ENCODE measurements at places on chromosomes 16 and 17.

- DNase-seq, result no peak
Observed at GRCh38 chr16:88781140-88782077, 3.6 kb downstream of the PIEZO1 start.

- no peak for DNase-seq
Observed at GRCh38 chr16:54442864-54443263, 156.3 kb upstream of the IRX3 start.

DNA sequence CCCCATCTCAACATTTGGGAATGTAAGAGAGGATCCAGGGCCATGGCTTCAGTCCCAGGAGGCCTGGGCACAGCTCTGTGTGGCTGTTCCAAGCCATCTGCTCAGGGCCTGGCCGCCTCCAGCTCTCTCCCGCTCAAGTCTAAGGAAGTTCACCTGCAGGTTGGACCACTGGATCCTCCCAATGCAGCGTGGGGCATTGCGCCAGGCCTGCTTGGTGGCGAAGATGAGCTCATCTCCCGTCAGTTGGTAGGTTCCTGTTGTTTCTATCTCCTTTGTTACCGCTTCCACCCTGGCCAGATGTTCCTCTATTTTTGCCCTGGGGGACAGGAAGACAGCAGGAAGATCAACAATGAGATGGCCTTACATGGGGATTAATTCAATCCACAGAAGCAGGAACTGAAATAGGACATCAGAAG is 17.5 kb downstream of the NOS2 start:
- DNase-seq, result no peak

DNA sequence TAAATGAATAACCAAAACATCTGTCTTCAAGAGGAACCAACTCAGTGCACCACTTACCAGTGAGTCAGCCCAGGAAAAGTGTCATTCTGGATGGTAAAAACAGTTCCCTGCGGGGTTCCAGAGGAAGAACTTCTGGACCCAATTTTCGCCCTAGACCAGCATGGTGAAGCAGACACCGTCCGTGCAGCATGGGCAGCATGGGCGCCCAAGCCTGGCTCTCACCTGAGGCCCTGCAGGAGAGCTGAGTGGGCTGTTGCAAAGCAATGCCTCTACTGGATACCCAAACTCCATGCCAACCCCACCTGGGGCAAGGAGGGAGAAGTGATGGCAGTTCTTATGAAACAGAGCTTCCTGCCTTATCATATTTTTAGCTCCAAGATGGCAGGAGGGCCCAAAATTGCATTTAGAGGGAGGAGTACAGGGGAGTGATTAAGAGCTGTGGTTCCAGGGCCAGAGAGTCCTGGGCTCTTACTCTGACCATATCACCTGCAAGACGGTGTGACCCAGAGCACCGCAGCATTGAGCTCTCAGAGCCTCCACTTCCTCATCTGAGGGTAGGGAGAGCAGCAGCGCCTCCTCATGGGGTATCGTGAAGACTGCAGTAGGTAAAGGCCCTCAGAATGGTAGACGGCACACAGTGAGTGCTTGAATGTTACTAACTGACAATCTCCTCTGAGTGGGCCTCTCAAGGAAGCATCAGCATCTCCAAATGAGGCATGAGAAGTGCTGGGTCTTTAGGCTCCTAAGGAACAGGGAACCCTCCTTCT is 16.6 kb upstream of the INPP5K start:
- no peak for DNase-seq

DNA sequence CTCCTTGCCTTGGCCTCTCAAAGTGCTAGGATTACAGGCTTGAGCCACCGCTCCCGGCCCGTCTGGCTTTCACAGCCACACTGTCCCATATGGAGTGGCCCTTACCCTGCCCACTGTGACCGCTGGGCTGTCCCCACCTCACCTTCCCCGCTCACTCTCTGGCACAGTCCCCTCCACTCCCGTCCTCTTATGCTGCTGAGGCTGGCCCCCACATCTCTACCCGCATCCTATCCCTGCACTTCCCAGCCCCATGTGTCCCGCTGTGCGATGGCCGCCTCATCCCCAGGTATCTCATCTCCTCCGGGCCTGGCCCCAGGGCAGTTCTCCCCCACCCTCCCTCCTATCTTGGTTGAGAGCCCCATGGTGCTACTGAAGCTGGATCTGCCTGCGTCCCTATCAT is 93.2 kb downstream of the PGS1 start:
- no peak for DNase-seq

DNA sequence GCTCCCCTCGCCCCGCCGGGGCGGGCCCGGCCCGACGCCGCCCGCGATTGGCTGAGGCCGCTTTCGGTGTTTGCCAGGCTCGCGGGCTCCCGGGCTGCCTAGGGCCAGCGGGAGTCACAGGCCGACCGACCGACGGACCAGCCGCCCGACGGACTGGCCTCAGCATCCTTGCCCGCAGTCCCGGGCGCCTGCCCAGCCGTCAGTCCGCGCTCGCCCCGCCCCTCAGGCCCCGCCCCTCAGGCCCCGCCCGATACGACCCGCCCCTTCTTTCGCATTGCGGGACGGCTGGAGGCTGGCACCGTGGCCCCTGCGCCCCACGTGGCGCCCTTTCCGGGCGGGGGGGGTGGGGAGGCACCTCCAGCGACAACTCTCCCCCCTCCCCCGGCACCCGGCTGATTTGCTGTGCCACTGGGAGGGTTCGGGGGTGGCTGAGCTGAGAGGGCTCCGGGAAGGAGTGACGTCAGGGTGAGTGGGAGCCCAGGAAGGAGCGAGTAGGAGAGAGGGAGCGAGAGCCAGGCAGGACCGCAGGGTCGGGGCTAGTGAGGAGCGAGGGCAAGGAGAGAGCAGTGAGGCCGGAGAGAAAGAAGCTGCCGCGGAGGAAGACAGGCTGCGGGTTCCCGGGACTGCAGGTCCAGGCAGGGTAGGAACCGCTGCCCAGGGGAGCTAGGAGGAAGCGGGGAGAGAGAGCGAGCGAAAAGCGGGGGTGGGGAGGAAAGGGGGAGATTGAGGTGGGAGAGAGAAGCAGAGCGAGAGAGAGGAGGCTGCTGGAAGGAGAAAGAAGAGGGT is at the start of gene ASPHD1:
TSS of gene ASPHD1 (plus strand) at position 387 of the 786 bp plus-strand sequence. CDS start 484 bp downstream, outside the sequence.
- peak; percentile 86 for DNase-seq

GRCh38 chr17:787641-788221 is 5.6 kb downstream of the MRM3 start:
- no peak for DNase-seq

DNA sequence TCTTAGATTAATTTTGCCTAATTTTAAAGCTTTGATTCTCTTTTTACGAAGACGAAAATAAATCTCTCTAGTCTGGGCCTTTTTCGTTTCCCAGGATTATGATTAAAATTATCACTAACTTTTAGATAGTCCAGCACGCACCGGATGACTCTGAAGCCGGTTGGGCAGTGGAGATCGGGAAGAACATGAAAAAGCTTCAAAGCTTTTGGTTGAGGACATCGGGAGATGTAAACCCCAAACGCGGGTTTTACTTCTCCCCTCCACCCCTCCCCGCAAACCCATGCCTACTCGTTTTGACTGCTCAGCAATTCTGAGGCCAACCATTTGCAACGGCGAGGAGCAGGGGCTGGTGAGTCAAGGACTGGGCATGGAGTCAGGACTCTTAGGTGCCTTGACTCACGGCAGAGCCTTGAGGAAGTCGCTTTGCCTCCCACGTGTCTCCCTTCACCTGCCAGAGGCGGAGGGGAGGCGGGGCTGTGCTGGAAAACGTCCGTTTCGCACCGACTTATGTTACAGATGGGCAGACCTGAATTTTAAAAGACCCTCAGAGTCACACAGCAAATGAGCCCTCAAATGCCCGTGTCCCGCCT is 989 bp upstream of the DUSP14 start:
- peak; percentile 69 for DNase-seq

DNA sequence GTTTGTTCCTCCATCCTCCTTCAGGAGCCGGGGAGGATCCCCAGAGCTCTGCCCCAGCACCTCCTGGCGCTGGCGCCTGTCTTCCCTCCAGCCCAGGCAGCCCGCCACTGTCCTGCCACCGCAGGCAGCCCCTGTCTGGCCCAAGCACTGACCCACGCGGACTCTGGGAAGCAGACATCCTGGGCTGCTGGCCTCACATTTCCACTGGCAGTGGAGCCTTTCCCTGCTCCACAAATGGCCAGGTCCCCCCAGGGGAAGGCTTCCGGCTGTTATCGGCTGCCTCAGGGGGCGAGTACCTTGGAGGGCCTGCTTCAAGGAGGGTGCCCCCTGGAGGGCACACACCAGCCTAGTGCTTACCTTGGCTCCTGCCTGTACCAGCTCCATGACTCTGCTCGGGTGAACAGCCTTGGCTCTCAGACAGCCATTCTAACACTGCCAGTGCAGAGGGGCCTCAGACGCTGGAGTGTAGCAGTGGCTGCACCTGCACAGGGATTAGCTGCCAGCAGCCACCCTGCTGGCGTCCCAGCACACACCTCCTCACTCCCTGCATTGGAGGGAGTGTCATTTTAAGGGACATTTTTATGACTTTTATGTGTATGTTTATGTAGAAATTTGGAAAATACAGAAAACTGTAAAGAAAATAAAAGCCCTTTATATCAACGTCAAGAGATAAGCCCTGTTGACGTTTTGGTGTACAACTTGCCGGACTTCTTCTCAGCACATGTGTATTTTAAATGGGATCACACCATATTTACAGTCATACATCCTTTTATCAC is 21.0 kb downstream of the ACE start:
- DNase-seq, result peak; percentile 43

- DNase-seq, result no peak
Observed at GRCh38 chr16:27427538-27427937, 25.6 kb downstream of the IL21R start.

DNA sequence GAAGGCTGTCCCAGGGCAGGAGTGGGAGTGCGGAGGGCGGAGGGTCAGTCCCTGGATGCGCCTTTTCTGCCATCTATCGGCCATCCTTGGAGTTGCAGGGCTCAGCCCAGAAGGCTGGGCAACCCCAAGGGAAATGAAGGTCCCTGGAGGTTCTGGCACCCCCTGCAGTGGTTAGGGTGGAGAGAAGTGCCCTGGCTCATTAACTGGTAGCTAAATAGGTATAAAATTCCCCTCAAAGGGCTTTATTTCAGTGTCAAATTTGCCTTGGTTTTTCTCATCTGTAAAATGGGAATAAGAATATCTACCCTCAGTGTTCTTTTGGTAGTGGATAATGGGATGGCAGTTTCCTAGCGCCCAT is 22.4 kb downstream of the C17orf75 start:
- peak; percentile 26 for DNase-seq

DNA sequence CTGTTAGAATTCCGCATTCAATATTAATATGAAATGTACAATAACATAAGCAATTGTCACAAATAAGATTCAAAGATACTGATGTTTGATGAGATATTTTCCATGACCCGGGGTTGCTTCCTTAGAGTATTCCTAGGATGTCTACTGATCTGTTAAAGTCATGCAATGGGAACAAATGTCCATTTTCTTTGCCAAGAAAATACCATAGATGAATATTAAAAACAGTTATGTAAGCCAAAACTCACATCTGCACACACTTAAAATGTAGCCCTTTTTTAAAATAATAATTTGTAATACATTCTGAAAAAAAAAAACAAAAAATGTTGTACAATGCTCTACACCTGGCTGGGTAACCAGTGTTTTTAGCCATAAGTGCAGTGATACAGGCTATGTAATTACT is 259.4 kb upstream of the AXIN2 start:
- no peak for DNase-seq

GRCh38 chr17:63478814-63479494 is 2.1 kb downstream of the ACE start:
- no peak for DNase-seq

- DNase-seq, result peak; percentile 12
Observed at GRCh38 chr16:85417156-85417860, 195.8 kb upstream of the GSE1 start.

DNA sequence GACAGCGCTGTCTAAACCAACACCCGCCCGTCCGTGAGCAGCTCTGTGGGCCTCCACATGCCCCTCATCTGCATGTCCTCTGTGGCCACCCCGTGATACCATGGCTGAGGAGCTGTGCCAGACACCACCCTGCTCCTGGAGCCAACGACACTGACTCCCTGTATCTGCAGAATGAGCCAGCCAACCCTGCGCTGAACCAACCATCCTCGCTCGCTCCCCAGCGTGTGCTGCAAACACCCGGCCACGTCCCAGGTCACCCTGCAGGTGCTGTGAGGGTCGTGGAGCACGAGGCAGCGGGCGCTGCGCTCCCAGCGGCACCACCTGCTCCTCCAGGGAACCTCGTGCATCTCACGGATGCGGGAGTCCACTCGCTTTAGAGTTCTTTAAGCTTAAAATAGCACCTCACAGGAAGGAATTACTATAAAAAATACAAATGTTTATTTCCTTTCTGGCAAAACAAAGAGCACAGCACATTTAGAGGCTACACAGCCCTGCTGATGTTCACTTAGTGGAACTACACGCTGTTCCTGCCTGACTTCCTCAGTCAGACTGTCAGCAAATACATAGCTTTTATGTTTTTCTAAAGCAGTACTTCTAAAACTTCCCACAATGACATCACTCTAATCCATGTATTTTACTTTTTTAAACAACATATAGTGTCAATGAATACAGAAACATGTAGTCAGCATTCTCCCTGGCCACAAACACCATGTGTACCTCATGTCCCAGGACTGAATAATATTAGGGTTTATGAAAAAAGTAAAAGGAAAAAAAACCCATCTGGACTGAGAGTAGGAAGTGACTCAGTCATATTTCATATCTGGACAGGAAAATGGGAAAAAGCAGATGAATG is 43.5 kb downstream of the MAP1LC3B start:
- DNase-seq, result no peak

DNA sequence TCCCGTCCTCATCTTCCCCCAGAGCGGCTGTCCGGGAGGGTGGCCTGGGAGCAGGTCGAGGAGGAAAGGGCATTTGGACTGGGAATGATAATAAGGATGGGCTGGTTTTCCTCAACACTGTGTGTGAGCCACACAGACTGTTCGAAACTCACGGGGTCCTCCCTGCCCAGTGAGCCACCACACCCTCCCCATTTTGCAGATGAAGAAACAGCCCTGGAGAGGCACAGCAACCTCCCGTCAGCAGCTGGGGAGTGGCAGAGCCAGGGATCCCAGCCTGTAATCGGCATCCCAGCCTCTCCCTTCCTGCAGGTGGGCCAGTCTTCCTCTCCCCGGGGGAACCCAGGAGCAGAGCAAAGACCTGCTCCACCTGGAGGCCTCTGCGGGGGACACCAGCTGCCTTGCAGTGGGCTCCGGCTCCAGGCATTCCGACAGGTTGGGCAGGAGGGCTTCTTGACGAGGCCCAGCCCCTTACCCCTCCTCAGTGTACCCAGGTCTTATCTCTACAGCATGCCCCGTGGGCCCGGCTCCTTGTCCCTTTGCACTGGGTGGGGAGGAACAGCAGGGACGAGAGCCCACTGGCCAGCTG is 23.8 kb downstream of the ENGASE start:
- DNase-seq, result no peak

DNA sequence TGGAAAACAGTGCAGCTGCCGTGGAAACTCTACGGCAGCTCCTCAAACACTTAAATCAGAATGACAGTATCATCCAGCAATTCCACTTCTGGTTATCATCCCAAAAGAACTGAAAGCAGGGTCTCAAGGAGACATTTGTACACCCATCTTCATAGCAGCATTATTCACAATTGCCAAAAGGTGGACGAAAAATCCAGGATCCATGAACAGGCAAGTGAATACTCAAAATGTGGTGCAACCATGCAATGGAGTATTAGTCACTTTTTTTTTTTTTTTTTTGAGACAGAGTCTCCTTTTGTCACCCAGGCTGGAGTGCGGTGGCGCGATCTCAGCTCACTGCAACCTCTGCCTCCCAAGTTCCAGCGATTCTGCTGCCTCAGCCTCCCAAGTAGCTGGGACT is 10.6 kb upstream of the AATK start:
- no peak for DNase-seq

All from DMS79 treated with DMSO at 0.1 percent for 48 hours (cell line).